Breast epithelium (tissue), 4 donors: ENCODE measurements at places on chromosomes 3 and 15. TPM values are rescaled to one million over a fixed set of nuclear protein-coding genes. Genes with fewer than 3 reads are reported as not detected.
A peak's percentile ranks its signal among the peaks of the same experiment; 100 is the strongest.

DNA sequence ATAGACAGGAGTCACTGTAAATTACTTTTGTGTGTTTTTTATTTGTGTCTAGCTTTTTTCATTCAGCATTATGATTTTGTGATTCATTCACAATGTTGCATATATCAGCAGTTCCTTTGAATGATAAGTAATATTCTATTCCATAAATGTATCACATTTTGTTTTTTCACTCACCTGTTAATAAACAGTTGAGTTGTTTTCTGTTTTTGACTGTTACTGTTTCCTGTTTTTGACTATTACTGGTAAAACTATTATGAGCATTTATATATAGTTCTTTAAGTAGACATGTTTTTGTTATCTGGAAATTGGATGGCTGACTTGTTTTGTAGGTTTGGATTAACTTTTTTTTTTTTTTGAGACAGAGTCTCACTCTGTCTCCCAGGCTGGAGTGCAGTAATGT is 138.4 kb downstream of the RSRC1 start:
- no peaks in the 10 kb centered on the region for H3K36me3 ChIP-seq
- H3K4me1 ChIP-seq = no peaks in the 10 kb centered on the region
- no peak overlapping the region for H3K27ac ChIP-seq
- DNase-seq = no peak
- no peaks in the 10 kb centered on the region for H3K27me3 ChIP-seq

GRCh38 chr3:123880998-123881561 is 3.1 kb downstream of the MYLK start:
- H3K4me3 ChIP-seq = no peak overlapping the region
- DNase-seq = no peak
- H3K27me3 ChIP-seq = no peaks in the 10 kb centered on the region
- no peaks in the 10 kb centered on the region for H3K36me3 ChIP-seq
- H3K4me1 ChIP-seq = no peaks in the 10 kb centered on the region

The EPHA6 gene
- 1.2 TPM for total RNA-seq

The CD86 gene
- total RNA-seq = 7.3 TPM

The MESP2 gene
- total RNA-seq = 2.3 TPM

DNA sequence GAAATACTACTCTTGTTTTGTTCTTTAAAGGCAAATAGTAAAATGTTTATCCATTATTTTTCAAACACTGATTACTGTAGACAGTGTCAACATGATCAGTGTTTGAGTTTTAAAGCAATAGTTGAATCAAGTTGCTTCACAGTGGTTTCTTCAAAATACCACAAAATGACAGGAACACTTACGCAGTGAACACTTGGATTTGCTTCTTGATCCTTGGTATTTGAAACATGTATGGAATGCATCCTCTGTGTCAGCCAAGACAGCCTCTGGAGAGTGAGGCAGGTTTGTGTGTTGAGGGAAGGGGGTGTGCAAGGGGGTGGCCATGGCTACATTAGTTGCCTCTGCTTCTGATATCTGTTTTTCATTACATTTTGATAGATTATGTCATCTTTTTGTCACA is 413.0 kb downstream of the RBMS3 start:
- H3K27me3 ChIP-seq = no peaks in the 10 kb centered on the region
- DNase-seq = no peak
- no peaks in the 10 kb centered on the region for H3K36me3 ChIP-seq
- H3K4me1 ChIP-seq = no peaks in the 10 kb centered on the region
- peak overlapping the region; percentile 41 for H3K27ac ChIP-seq

The TRIM59 gene
- total RNA-seq = 3.9 TPM

- no peak for DNase-seq
- H3K4me3 ChIP-seq = no peak overlapping the region
- no peaks in the 10 kb centered on the region for H3K36me3 ChIP-seq
These were observed 548.5 kb downstream of the OCA2 start for GRCh38 chr15:27550635-27551034.

The NR2F2 gene
- 13.2 TPM for total RNA-seq

DNA sequence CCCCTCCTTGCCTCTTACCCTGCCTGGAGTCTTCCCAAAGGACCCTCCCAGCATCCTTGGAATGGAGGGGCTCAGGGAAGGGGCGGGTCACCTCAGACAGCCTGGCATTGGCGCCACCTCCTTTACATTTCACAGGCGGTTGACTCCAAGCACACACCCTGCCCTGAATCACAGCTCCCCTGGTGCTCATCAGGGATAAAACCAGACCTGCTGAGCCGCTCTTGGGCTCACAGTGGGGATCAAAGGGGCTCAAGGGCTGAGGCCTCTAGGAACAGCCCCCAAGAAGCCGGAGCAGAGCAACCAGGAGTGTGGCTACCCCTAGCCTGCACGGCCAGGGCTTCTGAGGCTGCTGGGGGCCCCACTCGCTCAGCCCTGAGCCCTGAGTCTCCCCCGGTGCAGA is 16.6 kb downstream of the LINGO1 start:
- no peaks in the 10 kb centered on the region for H3K36me3 ChIP-seq
- DNase-seq = no peak
- no peaks in the 10 kb centered on the region for H3K4me1 ChIP-seq
- H3K27me3 ChIP-seq = no peaks in the 10 kb centered on the region

The FEZF2 gene
- total RNA-seq = not detected

DNA sequence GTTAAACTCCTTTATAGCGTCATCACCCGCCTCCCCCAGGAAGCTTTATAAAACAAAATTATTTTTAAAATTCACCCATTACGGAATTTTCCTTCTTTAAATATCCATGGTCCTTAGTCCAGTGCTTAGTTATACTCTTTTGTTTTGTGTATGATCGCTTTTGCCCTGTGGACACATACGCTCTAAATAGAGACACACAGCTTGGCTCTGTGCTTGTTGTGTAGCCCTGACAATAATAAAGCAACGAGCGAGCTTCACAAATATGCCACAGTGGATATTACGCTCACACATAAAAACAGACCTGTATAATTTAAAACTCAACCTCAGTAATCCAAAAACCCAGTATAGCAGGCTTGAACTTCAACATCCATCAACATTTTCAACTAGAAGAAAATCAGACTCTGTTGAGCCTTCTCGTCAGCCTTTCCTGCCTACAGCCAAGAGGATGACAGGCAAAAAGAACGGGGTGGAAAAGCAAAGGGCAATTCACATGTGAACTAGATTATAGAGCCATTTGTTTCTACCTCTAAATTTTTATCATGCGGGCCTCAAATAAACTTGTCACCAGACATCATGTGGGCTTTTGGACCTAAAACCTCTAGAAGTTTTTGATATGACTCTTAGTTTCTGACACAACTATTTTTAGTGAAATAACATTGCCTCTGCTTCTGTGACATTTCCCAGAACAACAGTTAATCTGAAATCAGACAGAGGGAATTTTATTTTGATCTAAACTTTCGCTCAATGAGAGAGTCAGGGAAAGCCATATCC is 89.6 kb upstream of the THBS1 start:
- H3K36me3 ChIP-seq = no peaks in the 10 kb centered on the region
- H3K27ac ChIP-seq = peak overlapping the region; percentile 20
- peaks cover 4% of the 10 kb centered on the region for H3K4me1 ChIP-seq
- DNase-seq = no peak
- H3K27me3 ChIP-seq = no peaks in the 10 kb centered on the region

DNA sequence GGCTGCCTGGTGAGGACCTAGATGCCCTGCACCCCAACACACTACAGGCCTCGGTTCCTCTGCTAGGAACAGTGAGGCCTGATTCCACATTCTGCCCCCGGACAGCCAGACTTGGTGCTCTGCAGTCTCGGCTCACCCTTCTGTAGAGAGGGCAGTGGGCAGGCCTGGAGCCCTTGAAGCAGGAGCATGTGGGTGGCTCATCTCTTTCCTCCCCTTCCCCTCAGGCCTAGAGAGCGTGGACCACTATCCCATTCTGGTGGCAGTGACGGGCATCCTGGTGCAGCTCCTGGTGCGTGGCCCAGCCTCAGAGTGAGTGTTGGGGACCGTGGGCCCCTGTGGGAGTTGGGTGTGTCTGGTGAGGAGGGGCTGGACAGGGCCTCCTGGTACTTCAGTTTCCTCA is 3.3 kb downstream of the AMIGO3 start:
- DNase-seq = no peak
- no peaks in the 10 kb centered on the region for H3K27me3 ChIP-seq
- no peaks in the 10 kb centered on the region for H3K36me3 ChIP-seq
- no peak overlapping the region for H3K27ac ChIP-seq
- H3K4me1 ChIP-seq = no peaks in the 10 kb centered on the region
- no peak overlapping the region for H3K4me3 ChIP-seq

GRCh38 chr3:36488077-36488789 is 107.9 kb downstream of the STAC start:
- H3K27ac ChIP-seq = no peak overlapping the region
- H3K27me3 ChIP-seq = no peaks in the 10 kb centered on the region
- no peaks in the 10 kb centered on the region for H3K36me3 ChIP-seq
- no peaks in the 10 kb centered on the region for H3K4me1 ChIP-seq

The NRROS gene
- total RNA-seq = 4.3 TPM

The CHRNA3 gene
- not detected for total RNA-seq

The TRIM42 gene
- not detected for total RNA-seq

The TF gene
- 6.3 TPM for total RNA-seq

- no peaks in the 10 kb centered on the region for H3K27me3 ChIP-seq
- no peak overlapping the region for H3K4me3 ChIP-seq
- H3K27ac ChIP-seq = no peak overlapping the region
- H3K4me1 ChIP-seq = no peaks in the 10 kb centered on the region
- H3K36me3 ChIP-seq = no peaks in the 10 kb centered on the region
These were observed 66.4 kb downstream of the LRTM1 start for GRCh38 chr3:54861248-54862067.

DNA sequence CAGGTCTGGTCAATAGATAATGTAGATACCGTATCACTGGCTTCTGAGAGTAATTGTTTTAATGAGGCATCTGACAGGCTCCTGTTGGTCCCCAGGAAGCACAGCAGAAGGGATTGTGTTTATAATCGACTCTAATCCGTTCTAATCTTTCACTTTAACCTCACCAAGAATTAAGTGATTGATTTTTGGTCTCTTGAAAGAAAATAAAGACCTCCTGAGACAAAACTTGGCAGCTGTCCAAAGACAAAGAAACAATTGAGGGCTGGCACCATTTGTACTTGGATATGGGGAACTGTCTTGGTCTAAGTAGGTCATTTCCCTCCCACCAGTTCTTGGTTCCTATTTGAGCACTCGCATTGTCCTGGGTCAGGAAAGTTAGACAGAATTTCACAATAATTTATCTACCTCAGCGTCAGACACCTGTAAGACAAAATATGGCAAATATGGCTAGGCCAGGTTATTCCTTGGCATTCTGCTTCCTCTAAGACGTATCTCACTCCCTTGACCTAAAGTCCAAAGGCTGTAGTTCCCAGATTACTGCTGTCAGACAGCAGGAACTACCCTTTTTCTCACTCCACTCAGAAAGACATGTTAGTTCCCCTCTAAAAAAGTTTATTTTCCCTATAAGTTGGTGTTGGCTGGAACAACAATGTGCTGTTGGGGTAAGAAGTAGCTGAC is 22.7 kb upstream of the CD96 start:
- H3K4me3 ChIP-seq = no peak overlapping the region
- H3K36me3 ChIP-seq = no peaks in the 10 kb centered on the region
- H3K27me3 ChIP-seq = no peaks in the 10 kb centered on the region
- no peak overlapping the region for H3K27ac ChIP-seq

DNA sequence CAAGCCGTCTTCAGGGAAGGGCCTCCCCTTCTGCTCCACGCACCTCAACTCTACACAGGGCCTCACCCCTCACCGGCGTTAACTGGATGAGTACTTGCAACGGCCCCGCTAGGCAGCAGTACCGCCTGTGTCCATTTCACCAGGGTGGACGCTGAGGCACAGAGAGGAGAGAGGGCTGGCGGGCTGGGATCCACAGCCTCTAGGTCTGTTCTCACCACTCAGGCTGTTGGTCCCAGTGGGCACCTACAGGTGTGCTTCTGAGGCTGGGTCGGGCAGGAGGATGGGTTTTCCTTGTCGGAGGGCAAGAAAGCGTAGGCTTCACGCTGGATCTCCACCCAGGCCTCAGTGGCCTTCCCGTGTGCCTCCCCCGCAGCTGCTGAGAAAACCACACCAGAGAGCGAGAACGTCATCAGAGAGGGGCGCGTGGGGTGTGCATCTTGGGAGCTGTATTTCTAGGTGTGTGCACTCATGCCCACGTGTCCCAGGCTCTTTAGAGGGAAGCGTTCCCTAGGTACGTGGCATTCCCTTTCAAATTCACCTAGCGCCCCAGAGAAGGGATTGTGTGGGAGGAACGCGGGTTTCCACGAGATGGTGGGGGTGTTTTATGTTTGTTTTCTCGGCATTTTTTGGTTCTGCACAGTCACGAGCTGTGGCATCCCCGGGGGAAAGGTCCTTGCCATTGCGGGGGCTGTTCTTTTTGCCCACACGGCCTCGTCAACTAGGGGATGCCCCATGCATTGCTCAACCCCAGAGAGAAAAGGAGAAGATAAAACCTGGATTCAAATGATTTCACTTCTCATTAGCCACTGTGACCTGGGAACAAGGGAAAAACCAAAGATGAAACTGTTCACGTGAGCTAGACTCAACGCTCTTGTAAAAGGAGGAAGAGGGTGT is 67.7 kb downstream of the MGLL start:
- H3K4me3 ChIP-seq = no peak overlapping the region
- no peak for DNase-seq
- no peak overlapping the region for H3K27ac ChIP-seq
- no peaks in the 10 kb centered on the region for H3K36me3 ChIP-seq
- H3K27me3 ChIP-seq = no peaks in the 10 kb centered on the region
- H3K4me1 ChIP-seq = no peaks in the 10 kb centered on the region

DNA sequence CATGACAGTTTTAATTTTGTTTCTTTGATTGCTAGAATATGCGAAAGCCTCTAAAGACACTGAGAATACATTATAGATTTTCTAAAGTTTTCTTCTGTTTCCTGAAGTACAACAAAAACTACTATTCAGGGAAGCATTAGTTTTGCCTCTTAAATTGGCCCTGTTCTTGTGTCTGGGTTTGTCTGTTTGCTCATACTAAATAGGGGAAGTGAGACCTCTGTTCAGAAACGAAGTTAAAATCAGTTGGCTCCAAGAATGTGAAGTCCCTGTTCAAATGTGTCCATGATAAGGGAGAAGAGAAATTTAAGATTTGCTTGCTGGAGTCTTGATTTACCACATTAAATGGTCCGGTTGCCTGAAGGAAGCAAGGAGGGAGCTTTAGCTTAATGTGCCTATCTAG is 327.3 kb upstream of the GBE1 start:
- no peaks in the 10 kb centered on the region for H3K36me3 ChIP-seq
- DNase-seq = no peak
- H3K27me3 ChIP-seq = no peaks in the 10 kb centered on the region
- H3K27ac ChIP-seq = no peak overlapping the region
- no peak overlapping the region for H3K4me3 ChIP-seq
- H3K4me1 ChIP-seq = no peaks in the 10 kb centered on the region

- no peak overlapping the region for H3K4me3 ChIP-seq
- DNase-seq = no peak
- H3K27me3 ChIP-seq = no peaks in the 10 kb centered on the region
- H3K4me1 ChIP-seq = no peaks in the 10 kb centered on the region
- H3K36me3 ChIP-seq = no peaks in the 10 kb centered on the region
These were observed 1325.3 kb downstream of the SI start for GRCh38 chr3:163753033-163753432.
